Left cardiac atrium (tissue), 4 donors: ENCODE measurements at places on chromosomes 3 and 15. TPM values are rescaled to one million over a fixed set of nuclear protein-coding genes. Genes with fewer than 3 reads are reported as not detected.

The CAMKV gene
- total RNA-seq, result not detected

The CPNE4 gene
- 7.6 TPM for total RNA-seq

The NCKIPSD gene
- total RNA-seq, result 27.8 TPM

The UBE3A gene
- 105 TPM for total RNA-seq

The MAPKAPK3 gene
- total RNA-seq, result 170 TPM

The MAGEL2 gene
- total RNA-seq, result 0.13 TPM

The LRRC15 gene
- 0.18 TPM for total RNA-seq

The LMAN1L gene
- 110 TPM for total RNA-seq

The ADAMTS17 gene
- total RNA-seq, result 3.2 TPM

The TAGLN3 gene
- not detected for total RNA-seq

The ATP8B4 gene
- total RNA-seq, result 5.4 TPM

The SMCO1 gene
- 28.5 TPM for total RNA-seq

The NPAP1 gene
- total RNA-seq, result not detected

The APBA2 gene
- 0.73 TPM for total RNA-seq

The TERC gene
- 7.2 TPM for total RNA-seq

The SOX14 gene
- total RNA-seq, result not detected

The GOLGA6L10 gene
- 0.34 TPM for total RNA-seq

The SAXO2 gene
- total RNA-seq, result 2.7 TPM

The P2RY12 gene
- 1.4 TPM for total RNA-seq

The FBXO40 gene
- total RNA-seq, result 116 TPM

The STX19 gene
- total RNA-seq, result not detected

The RARRES1 gene
- 44.8 TPM for total RNA-seq

The PATL2 gene
- total RNA-seq, result 4.8 TPM

The SV2B gene
- total RNA-seq, result 1.8 TPM

The HYAL1 gene
- total RNA-seq, result 24.6 TPM

The CELSR3 gene
- 0.24 TPM for total RNA-seq

The CPA3 gene
- 4.5 TPM for total RNA-seq

The PPARG gene
- total RNA-seq, result 40.1 TPM

The CCDC33 gene
- total RNA-seq, result not detected

The WNT7A gene
- not detected for total RNA-seq

The RBP2 gene
- not detected for total RNA-seq

The AADAC gene
- 1.4 TPM for total RNA-seq

The CLDN1 gene
- 4.4 TPM for total RNA-seq

The LAMB2 gene
- total RNA-seq, result 714 TPM

The ST8SIA2 gene
- total RNA-seq, result 0.24 TPM

The CFAP100 gene
- total RNA-seq, result not detected

The SYNM gene
- total RNA-seq, result 329 TPM

The GPR62 gene
- total RNA-seq, result 0.53 TPM

The SIDT1 gene
- total RNA-seq, result 0.71 TPM

The CAV3 gene
- total RNA-seq, result 20.4 TPM

The GOLGA6L4 gene
- total RNA-seq, result 1.1 TPM

The CCDC39 gene
- not detected for total RNA-seq

The MYL3 gene
- total RNA-seq, result 157 TPM

The ACTRT3 gene
- 2.5 TPM for total RNA-seq

The SLC28A2 gene
- not detected for total RNA-seq

The MINDY2 gene
- total RNA-seq, result 35.5 TPM

The EID1 gene
- 233 TPM for total RNA-seq

The GOLGA8O gene
- 1.7 TPM for total RNA-seq

The SLC22A14 gene
- 0.13 TPM for total RNA-seq

The MUC20 gene
- total RNA-seq, result 1.8 TPM

The FAM98B gene
- total RNA-seq, result 25.0 TPM

The C3orf49 gene
- not detected for total RNA-seq

The DUOX1 gene
- 1.9 TPM for total RNA-seq

The NME9 gene
- not detected for total RNA-seq

The CEP19 gene
- 1.3 TPM for total RNA-seq

The RLBP1 gene
- not detected for total RNA-seq

The SENP8 gene
- total RNA-seq, result 3.6 TPM
